PC-3 (cell line): ENCODE measurements at places on chromosomes 1 and 21. TPM values are rescaled to one million over a fixed set of nuclear protein-coding genes. Genes with fewer than 3 reads are reported as not detected.

- no peak for DNase-seq
Observed at GRCh38 chr1:155242805-155243358, 12.4 kb downstream of the ENTREP3 start.

The GBP5 gene
- total RNA-seq: not detected in 2 replicates

DNA sequence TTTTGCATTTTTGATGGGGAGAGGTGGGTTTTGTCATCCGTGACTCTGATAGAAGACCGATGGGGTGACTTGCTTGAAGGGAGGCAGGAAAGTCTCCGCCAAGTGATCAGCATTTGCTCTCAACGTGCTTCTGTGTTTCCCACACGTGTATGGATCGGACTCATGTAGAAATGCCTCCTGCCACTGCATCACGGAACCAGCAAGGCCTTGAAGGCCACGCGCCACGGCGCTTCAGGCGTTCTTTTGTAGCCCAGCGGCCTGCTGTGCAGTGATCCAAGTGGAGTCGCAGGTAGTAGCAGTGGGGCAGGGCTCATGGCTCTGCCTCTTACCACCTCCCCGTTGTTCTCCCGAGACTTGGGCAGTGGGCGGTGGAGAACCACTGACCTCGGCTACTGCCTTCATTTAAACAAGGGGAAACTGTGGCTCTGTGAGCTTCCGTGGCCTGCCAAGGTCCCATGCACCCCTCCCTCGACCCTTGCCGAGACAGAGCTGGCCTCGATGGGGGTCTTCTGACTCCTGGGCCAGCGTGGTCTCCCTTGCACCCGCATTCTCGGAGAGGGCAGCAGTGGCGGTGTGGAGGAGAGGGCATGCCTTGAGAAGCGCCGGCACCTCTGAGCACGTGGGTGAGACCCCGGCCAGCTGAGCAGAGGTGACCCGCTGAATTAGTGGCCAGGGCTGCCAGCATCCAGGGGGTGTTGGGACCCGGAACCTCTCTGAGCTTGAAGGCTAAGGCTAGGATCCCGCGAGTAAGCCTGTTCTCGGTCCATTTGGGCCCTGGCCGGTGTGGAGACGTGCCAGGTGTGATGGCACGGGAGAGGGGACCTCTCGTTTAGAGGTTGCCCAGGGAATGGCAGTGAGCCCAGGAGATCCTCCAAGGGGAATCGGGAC, 46.1 kb upstream of the ABCG1 start:
- no peak for DNase-seq

The OR2L2 gene
- 0.06 TPM in 1 of 2 replicates, not detected in the other for total RNA-seq

The HES3 gene
- not detected in 2 replicates for total RNA-seq
